ENCODE measurements at places on chromosomes 3 and 15.

DNA sequence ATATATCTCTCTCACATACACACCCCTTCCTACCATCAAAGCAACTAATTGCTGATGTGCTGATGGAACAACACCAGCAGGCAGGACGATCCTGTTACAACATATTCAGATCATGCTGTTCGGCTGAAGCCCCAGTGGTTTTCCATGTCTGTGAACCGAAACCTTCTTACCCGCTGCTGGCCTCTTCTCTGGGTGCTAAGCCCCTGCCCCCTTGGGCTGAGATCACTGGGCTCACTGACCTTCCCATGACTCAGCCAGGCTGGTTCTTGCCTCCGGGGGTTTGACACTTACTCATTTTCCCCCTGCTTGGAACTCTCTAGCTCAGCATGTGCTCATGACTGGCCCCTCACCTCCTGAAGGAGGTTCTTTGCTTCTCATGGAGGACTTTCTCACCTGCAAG is 122.0 kb upstream of the RGMA start:
- DNase-seq, result no peak

GRCh38 chr15:78637776-78638435 is 3.1 kb downstream of the CHRNB4 start:
- DNase-seq, result no peak

DNA sequence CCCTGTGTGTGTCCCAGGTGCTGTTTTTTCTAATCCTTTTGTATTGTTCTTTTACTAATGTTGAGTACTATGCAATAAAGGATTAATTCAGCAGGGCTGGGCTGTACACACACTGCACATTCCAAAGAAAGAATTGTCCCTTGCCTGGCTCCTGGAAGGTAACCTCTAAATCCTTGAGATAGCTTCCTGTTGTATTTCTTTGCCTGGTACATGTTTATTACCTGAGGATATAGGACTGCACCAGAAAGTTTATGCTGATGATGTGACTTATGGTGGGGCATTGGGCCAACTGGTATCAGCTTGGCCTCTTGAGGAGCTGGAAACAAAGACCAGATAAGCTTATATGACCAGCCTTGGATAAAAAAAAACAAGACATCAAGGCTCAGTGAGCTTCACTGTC is 26.6 kb upstream of the FAN1 start:
- no peak for DNase-seq

- no peak for DNase-seq
Observed at GRCh38 chr3:17874636-17875035, 132.2 kb upstream of the TBC1D5 start.

DNA sequence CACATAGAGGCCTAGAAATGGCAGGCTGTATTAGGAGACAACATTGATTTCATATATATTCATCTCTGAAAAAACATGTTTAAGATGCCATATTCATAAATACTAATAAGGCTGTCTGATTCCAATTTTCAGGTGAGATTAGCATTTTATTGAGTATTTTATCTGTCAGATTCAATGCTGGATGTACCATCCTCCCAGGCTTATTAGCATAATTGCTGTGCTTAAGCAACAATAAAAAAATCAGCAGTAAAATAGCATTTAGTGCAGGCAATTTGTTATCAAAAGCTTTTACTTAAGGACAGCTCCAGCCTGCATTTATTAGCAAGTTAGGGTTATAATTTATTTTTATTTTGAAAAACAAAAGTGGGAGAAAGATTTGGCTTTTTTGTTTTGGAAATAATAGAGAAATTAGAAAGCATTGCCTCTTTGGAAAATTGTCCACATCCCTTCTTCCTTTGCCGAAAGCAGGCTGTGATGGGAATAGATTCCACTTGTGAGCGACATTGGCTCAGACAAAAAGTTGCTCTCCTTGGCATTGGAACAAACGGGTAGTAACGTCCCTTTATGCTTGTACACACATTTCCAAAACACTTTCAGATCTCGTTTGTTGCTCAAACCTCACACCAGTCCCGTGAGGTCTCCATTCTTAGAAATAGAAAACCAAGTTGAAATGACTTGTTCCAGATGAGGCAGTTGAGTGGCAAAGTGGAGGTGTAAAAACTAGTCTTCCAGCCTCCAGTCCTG is 134.0 kb downstream of the LPP start:
- no peak for DNase-seq
